ENCODE measurements at places on chromosomes 5 and 9.
A peak's percentile ranks its signal among the peaks of the same experiment; 100 is the strongest.

DNA sequence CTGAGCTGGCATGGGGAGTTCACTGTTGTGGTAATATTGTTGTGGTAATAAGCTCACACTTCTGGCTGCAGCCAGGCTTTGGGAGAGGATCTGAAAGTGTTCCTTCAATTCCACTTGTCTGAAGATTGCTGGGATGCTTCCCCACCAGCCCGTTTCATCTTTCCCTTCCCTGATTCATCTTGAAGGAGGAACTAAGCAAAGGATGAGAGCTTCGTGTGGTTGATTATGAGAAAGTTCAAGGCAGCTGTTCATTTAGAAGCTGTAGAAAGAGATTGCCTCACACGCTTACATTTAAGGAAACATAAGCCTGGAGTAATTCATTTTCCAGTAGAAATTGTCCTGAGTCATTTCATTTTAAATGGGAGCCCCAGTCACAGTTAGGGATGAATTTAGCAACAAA, 122.4 kb upstream of the GAS1 start:
- DNase-seq: no peak

- DNase-seq: no peak
Observed at GRCh38 chr5:154408811-154409210, 37.0 kb upstream of the SAP30L start.

GRCh38 chr5:2633992-2634391, 117.5 kb downstream of the IRX2 start:
- DNase-seq: no peak

- no peak for DNase-seq
Observed at GRCh38 chr9:131874447-131874846, 134.6 kb upstream of the RAPGEF1 start.

GRCh38 chr5:146082798-146083197, 22.6 kb downstream of the PLAC8L1 start:
- DNase-seq: no peak

DNA sequence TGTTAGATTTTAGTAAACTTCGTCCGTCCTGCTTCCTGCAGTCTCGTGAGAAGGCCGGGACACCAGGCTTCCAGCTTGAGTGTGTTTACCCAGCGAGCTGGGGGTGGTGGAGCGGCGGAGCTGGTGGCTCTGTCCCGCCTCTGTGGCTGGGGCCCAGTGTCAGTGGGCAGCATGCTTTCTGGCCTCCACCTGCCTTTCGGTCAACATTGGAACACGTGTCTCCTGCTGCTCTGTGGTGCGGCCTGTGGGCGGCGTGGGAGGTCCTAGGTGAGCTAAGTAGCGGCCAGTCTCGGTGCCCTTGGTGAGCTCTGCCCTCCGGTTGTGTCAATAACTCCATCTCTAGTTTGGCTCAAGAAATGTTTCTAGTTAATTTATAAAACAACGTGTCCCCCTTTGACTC, 125.9 kb downstream of the GADD45G start:
- DNase-seq: no peak

DNA sequence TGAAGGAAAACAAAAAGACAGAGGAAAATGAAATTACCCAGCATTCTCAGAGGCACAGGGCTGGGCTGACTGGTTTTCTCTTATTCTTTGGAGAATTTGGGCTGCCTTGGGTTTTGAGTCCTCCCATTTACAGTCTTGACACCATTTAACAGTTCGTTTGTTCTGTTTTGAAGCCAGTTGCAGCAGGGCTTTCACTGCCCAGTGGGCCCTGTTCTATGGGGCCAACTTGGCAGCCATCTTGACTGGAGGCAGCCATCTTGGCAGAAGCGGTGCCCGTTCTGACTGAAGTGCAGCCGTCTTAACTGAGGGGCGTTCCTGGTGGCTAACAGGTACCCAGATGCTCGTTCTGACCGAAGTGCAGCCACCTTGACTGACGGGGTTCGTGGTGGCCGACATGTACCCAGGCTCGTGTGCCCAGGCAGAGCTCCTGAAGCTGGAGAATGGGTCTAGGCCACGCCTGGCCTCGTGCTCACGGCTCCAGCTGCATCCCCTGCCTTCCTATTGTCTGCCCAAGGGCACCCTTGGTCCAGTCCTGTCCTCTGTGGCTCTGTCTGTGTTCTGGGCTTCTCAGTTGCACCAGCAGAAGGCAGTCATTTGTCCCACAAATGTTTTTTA, 164.4 kb downstream of the GAPVD1 start:
- DNase-seq: no peak

- DNase-seq: no peak
Observed at GRCh38 chr9:128175102-128175563, 15.1 kb downstream of the BBLN start.

DNA sequence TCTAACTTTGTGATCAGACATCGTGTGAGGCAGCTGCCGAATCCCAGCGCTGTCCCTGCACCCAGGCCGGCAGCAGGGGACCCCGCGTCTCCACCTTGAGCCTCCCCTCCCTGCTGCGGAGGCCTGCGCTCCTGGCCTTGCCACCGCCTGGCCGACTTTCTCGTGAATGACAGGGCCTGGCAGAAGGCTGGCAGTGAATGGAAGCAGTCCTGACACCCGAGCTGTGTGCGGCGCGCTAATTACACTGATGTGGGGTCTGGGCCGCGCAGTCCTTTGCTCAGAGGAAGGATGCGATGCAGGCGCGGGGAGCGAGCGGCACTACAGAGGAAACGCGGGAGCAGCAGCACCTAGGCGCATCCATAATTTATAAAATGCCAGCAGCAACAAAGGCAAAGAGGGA, 40.3 kb downstream of the POU4F3 start:
- no peak for DNase-seq

GRCh38 chr5:33180900-33181299, 259.9 kb upstream of the TARS1 start:
- DNase-seq: no peak

DNA sequence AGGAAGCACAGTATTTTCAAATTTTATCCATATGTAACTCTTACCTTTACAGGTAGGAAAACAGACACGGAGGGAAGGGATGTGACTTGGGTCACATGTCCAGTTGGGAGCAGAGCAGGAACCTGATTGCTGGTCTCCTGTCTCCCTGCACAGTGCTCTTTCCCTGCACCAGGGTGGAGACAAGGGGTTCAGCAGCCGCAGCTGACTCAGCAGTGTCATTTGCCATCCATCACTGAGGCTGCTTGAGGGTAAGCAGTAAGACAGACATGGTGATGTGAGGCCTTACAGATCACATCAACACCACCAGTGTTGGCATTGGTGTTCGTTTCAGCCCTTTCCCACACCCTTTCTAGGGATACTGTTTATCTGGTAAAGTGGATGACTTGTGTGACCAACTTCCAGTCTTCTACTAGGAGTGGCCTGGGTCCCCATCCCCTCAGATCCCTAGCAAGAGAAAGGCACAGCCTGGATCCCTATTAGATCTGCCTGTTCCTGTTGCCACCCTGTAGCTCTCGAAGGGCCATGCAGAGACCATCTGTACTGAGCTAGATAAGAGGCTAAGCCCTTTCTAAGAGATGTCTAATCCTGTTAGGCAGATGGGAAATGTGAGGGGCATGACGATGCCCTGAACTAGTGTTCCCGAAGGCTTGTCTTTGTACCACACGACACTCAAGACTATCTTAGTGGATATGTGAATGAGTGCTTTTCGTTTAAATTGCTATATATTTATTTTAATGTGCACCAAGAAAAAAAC, 29.1 kb downstream of the FRMPD1 start:
- DNase-seq: no peak

GRCh38 chr5:68557162-68557936, 341.8 kb downstream of the PIK3R1 start:
- DNase-seq: no peak

DNA sequence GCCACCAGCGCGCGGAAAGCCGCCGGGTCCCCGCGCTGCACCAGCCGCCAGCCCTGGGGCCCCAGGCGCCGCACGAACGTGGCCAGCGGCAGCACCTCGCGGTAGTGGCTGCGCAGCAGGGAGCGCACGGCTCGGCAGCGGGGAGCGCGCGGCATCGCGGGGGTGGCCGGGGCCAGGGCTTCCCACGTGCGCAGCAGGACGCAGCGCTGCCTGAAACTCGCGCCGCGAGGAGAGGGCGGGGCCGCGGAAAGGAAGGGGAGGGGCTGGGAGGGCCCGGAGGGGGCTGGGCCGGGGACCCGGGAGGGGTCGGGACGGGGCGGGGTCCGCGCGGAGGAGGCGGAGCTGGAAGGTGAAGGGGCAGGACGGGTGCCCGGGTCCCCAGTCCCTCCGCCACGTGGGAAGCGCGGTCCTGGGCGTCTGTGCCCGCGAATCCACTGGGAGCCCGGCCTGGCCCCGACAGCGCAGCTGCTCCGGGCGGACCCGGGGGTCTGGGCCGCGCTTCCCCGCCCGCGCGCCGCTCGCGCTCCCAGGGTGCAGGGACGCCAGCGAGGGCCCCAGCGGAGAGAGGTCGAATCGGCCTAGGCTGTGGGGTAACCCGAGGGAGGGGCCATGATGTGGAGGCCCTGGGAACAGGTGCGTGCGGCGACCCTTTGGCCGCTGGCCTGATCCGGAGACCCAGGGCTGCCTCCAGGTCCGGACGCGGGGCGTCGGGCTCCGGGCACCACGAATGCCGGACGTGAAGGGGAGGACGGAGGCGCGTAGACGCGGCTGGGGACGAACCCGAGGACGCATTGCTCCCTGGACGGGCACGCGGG, at the start of gene TERT:
Gene TERT, minus strand, starts transcription at position 234 of the 815 bp plus-strand sequence. Its CDS starts 79 bp downstream, at position 155.
- DNase-seq: peak; percentile 15

DNA sequence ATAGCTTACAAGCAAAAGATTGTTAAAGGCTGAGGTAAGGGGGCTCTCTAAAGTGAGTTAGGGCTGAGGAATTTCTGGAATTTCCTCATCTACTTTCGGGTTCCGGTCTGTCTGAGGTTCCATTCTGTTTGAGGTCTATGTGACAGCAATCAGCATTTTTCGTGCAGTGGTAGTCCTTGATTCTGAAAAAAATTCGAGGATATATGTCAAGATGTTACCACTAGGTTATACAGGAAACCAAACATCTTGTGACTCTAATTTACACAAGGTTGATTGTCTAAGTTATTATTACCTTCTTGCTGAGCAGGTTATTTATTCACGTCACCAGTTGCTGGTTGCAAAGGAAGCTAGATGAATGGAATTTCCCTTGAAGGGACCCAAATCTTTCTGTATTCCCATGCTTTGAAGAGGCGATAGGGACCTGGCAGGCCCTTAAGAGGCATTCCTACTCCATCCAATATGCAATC, 35.2 kb downstream of the RLN2 start:
- DNase-seq: no peak

- no peak for DNase-seq
Observed at GRCh38 chr9:105114318-105114717, 130.1 kb upstream of the SLC44A1 start.

DNA sequence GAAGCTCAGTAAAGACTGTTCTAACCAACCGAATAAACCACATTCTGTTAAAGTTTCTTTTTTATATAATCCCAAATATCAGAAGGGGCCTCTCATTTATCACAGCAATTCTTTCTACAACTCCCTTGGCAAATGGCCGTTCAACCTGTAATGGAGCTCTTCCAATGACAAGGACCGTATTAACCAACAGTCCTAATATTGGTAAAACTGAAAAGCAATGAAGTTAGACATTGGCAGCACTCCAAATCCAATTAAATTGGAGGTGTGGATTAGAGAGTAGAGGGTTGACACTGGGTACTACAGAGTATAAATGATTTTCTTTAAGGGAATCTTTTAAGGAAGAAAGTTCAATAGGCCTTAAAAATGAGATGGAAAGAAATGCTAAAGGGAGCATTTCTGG, 842 bp downstream of the TMED7 start:
- no peak for DNase-seq

GRCh38 chr5:156883316-156883875, 33.3 kb downstream of the PPP1R2B start:
- no peak for DNase-seq

DNA sequence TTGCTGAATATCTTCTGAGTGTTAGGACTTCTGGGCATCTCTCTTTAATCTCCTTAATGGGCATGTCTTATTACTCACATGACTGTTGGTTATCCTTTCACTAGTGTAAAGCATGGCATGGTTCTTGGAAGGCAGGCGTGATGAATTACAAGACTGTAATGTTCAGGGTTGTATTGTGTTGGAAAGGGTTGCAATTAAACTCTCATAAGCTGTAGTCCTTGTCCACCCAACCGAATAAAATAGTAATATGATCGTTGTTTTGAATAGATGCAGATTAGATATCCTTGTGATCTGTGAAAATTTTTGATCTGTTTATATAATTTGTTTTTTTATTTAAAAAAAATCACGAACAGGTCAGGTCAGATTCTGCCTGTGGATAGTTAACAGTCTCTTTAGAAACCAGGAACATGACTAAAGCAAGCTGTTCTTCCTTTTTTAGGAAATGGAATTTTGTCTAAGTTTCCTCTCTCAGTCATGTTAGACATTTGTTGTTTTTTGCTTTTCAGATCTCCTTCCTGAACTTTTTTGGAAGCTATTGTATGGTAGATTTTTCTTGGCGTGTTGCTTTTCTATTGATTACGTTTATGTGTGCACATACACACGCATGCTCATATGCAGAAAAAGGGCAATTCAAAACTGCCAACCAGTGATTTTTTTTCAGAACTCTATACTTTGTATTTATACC, 121.8 kb downstream of the ARHGEF28 start:
- DNase-seq: no peak

DNA sequence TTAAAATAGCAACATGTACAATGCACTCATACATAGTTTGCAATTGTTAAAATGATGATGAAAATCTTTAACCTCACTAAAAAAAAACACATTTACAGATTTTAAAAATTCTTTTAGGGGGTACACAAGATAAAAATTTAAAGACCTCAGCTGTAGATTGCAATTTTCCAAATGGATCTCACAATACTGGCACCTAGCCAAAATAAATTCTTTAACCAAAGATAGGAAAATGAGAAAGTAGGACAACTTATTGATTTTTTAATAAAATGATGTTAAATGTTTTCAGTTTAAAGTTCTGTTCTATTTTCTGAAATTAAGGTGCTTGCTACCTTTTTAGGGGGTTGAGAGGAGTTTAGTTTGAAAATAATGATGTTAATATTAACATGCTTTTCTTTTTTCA, 90.0 kb downstream of the PCSK1 start:
- DNase-seq: no peak

DNA sequence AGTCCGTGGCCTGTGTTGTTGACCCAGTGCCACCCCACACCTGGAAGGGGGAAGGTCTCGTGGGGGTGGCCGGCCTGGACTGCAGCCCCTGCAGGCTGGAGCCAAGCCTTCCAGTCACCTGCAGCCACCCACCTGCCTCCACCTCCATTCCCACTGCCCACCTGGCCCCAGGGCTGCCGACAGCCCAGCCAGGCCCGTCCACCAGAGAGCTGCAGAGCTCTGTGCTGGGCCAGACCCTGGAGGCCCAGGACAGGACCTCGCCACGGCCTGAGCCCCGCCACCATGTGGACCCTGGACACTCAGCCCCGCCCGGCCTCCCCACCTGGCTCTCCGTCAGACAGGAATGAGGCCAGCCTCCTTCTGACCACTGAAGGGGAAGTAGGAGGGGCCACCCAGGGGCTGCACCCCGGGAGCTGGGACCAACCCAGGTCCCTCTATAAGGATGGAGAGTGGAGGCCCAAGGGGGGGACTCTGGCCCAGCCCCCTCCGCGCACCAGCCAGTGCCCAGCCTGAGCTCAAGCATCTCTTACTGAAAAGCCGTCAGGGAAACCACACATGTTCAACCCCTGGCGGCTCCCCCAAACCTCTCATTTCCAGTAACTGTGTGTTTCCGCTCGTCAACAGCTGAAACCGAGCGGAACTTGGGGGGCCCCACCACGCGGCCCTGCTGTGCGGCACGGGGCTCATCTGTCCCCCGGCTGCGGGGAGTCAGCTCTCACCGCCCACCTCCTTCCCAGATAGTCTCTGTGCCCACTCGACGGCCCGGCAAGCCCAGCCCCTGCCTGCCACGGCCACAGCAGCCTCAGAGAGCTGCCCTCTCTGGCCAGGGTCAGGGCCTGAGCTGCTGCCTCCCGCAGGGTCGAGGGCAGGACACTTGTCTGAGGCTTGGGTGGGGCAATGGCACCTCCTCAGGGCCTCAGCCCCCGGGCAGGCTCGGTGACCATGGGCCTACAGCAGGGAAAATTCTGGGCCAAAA, 12.8 kb downstream of the NOTCH1 start:
- DNase-seq: peak; percentile 46

Measured in activated gamma-delta T cell (primary cell).